ENCODE measurements at places on chromosomes 16 and 17. TPM values are rescaled to one million over a fixed set of nuclear protein-coding genes. Genes with fewer than 3 reads are reported as not detected.

DNA sequence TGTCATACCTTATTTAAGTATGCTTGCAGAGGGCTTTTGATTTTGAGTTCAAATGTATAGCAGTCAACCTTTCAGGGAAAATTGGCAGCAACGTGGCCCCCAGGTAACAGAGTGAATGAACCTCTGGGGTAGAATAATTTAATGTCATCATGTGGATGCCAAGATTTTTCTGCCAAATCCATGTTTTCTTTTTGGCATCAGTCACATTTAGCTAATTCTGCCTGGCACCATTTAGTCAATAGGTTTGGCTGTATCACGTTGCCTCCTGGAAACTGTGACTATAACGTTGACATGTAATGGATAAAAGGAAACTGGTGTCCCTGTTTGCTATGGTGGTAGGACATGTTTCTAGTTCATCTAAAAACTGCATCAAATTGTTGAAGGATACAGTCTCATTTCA lies 115.5 kb downstream of the HS3ST2 start:
- DNase-seq: no peak

DNA sequence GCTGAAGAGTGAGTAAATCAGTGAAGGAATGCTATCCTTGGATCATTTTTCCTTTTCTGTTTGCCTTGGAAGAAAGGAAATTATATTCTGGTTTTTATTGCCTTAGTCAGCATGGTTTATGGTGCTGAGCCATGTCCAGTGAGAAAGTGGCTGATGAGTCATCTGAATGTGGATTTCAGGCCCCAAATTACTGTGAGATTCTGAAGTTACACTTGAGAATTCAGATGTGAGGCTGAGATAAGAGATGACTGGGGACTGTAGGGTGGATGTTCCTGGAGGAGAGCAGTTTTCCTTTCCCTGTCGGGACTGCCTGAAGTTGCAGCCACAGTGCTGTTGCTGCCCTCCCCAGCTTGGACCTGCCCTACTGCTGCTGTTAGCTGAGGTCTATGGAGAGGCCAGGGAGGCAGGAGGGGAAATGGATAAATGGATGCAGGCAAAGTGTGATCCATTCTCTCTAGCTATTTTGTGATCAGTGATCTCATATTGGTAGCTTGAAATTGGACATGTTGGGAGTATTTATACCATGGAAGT lies 4.2 kb upstream of the MAP3K14 start:
- no peak for DNase-seq

SCN4A gene
- total RNA-seq: not detected

DNA sequence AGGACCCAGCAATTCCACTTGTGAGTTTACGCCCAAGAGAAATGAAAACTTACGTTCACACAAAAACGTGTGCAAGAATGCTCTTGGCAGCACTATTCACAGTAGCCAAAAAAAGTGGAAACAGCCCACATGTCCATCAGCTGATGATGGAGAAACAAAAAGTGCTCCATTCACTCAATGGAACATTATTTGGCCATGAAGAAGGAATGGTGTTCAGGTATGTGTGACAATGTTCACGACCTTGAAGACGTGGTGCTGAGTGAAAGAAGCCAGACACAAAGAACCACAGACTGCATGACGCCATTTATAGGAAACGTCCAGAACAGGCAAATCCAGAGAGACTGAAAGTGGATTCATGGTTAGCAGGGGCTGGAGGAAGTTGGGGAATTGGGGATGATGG lies 84.9 kb downstream of the ZDHHC7 start:
- DNase-seq: no peak

GRCh38 chr17:48543854-48544348 lies 1.0 kb downstream of the HOXB2 start:
- DNase-seq: no peak

DNA sequence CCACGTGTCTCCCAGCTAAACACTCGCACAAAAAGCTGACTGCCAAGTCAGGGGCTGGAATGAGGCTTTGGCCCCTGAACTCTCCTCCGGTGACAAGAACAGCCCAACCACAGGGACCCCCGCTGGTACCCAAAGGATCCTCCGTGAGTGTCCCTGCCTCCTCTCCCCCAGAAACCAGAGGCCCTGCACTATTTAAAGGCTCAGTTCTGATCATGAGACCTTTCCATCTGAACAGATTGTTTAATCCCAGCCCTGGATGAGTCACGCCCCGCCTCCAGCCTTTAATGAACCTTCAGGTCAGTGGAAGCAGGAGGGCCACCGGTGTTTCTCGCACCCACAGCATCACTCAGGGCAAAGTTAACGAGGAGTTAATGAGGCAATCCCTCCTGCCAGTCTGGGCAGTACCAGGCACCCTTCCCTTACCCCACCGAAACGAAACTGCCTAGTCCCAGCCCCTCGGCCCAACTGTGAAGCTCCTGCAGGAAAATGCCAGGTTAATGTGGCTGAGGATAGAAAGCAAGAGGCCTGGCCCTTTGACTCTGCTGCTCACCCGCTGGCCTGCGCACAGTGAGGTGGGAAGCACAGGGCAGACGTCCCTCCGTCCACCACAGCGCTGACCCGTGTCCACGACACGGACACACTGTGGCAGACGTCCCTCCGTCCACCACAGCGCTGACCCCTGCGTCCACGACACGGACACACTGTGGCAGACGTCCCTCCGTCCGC lies 32.4 kb downstream of the TIMM22 start:
- DNase-seq: no peak
